ENCODE measurements at places on chromosomes 1 and 21.
A peak's percentile ranks its signal among the peaks of the same experiment; 100 is the strongest.

- no peak for DNase-seq
Observed at GRCh38 chr1:10415211-10415930, 14.9 kb upstream of the CENPS start.

DNA sequence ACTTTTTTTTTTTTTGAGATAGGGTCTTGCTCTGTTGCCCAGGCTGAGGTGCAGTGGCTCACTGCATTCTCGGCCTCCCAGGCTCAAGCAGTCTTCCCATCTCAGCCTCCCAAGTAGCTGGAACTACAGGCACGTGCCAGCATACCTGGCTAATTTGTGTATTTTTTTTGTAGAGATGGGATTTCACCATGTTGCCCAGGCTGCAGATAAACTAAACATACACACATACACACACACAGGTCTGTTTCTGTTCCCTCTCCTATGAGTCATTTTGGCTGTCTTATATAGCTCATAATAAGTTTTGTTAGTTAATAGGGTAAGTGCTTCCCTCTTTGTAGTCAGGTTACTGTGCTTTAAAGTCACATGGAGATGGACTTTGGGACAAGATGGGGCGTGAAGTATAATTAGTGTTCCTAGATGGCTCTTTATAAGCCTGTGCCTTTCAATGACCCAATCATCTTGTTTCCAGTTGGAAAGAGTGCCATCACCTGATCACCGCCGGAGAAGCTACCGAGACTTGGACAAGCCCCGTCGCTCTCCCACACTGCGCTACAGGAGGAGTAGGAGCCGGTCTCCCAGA is 9.1 kb downstream of the PRPF38A start:
- no peak for DNase-seq

- DNase-seq, result no peak
Observed at GRCh38 chr21:26408511-26408910, 164.6 kb downstream of the CYYR1 start.

DNA sequence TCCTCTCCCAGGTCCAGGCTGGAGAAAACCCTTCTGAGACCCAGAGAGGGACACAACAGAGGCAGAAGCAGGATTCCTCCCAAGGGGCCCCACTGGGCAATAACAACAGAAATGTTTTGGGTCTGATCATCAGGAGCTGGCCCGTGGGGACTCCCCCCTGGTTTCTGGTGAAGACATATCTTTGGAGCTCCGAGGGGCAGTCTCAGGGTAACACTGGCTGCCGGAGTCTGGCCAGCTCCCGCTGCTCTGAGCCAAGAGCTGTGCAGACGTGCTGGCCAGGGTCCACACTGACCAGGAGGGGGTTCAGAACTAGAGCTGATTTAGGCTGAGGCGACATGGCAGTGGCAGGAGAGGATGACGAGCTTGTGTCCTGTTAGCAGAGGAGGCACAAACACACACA is 13.1 kb downstream of the ECE1 start:
- DNase-seq, result no peak

- no peak for DNase-seq
Observed at GRCh38 chr1:194889310-194889709, 1702.9 kb upstream of the B3GALT2 start.

DNA sequence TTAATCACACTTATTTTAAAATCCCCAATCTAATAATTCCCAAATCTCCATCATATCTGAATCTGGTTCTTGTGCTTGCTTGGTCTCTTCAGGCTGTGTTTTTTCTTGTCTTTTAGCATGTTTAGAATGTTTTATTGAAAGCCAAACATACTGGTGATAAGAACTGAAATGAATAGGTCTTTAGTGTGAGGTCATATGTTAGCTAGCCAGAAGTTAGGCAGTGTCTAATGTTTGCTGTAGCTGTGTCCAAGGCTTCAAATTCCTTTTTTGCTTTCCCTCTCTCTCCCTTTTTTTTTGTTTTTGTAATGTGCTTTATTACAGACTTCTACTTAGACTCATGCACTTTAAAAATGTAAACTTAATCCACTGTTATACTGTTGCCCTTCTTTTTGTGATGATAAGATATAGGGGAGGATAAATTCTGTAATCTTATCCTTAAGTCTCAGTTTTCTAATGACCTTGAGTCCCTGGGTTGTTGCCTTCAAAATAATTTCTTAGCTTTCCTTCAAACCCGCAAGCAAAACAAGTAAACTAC is 725.1 kb downstream of the BRINP3 start:
- DNase-seq, result no peak

GRCh38 chr1:92362970-92363369 is 64.1 kb downstream of the RPAP2 start:
- no peak for DNase-seq

DNA sequence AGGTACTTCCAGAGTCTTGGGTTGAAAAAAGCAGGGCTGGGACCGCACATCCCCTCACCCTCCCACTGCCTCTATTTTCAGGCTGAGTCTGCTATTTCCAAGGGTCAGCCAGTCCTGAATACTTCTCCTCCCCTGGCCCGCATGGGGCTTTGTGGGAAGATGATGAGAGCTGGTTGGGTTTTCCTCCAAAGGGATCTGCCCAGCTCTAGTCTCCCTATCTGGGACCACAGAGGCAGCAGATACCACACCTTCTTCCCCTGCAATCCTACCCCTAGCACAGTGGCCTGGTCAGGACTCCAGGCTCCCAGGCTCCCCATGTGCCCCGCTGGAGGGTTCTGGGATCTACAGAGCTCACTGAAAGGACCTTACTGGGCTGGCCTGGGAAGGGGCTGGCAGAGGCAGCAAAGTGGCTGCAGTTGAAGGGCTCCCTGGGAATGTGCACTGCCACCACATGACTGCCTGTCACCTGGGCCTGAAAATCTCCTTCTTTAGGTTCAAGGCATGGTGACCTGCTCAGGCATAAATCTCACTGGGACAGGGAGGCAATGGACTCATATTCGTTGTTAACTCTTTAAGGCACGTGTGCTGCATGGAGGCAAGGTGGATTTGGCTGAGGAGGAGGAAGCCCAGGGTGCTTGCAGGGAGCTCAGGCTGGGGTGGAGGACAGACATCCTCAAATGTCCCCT is 13.1 kb downstream of the CACNA1S start:
- DNase-seq, result no peak

GRCh38 chr1:17405898-17406759 is 33.3 kb downstream of the RCC2 start:
- peak; percentile 52 for DNase-seq

- DNase-seq, result no peak
Observed at GRCh38 chr21:36454706-36455105, 25.2 kb downstream of the CLDN14 start.

DNA sequence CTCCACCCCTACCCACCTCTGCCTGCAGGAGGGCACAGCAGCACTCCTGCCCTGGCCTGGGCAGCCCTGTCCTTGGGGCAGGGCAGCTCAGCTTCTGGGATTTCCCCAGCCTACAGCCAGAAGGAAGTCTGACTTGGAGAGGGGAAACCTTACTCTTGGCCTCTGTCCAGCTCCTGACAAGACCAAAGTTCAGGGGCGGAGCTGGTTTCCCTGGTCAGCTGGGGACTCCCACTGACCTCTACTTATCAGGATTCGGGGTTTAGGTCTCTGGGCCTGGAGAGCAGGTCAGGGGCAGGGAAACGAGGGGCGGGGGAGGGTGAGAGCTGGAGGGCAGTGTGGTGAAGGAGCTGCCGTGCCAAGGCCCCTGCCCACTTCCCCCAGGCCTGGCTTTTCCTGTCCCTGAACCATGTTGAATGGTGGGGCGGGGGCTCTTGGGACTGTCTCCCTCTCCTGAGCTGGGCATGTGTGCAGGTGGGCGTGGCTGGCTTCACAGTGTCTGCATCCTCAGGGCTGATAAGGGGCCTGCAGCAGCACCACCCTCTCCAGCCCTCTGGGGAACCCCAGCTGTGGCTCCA is 16.8 kb upstream of the ETV3 start:
- no peak for DNase-seq

DNA sequence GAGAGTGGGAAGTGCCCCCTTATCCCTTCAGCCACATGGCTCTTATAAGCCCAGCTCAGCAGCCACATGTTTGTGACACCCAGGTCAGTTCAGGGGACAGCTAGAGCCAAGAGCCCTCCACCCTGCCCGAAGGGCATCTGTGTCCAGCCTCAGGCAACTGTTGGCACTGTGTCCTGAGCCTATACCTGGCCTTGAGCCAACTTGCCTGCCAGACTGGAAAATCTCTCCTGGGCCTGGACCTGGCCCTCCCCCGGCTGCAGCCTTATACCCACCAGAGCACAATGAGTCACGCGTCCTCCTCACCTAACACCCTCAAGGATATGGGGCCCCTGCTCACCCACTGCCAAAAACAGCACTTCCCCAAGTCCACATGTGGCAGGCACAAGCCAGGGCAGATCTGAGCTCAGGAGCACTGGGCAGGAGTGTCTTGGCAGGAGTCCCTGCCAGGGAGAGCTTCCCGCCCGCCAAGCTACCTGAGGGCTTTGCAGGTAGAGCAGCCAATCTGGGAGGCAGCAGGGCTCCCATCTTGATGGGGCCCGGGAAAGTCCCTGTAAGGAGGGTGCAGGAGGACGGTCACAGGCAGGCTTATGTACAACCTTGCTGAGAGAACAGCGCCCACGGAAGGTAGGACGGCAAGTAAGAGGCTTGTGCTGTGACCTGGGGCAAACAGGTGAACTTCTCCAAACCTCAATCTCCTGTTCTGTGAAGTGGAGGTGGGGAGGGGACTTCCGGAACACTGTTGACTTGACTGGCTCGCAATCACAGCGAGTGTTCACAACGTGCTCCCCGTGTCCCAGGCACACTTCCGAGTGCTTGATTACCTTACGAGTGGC is 19.8 kb upstream of the HSPG2 start:
- DNase-seq, result no peak

GRCh38 chr1:101259744-101260148 is 22.9 kb downstream of the S1PR1 start:
- DNase-seq, result no peak

GRCh38 chr1:16219968-16220500 is 7.6 kb upstream of the ARHGEF19 start:
- DNase-seq, result no peak

GRCh38 chr1:150148837-150149270 is 862 bp upstream of the PLEKHO1 start:
- no peak for DNase-seq

DNA sequence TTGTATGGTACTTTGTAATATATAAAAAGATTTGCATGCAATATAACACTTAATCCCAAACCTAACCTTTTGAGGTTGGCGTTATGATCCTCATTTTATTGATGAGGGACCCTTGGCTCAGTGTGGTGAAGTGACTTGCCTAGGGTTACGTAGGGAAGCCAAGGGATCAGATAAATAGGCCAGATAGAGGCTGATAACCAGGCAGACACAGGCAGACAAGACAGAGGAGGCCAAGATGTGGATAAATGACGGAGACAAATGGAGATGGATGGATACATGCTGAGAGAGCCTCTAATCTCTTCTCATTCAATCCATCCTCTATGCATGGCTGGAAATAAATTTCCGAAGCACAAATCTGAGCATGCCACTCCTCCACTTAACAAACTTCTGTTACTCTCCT is 136.9 kb upstream of the SPATA6 start:
- DNase-seq, result no peak

DNA sequence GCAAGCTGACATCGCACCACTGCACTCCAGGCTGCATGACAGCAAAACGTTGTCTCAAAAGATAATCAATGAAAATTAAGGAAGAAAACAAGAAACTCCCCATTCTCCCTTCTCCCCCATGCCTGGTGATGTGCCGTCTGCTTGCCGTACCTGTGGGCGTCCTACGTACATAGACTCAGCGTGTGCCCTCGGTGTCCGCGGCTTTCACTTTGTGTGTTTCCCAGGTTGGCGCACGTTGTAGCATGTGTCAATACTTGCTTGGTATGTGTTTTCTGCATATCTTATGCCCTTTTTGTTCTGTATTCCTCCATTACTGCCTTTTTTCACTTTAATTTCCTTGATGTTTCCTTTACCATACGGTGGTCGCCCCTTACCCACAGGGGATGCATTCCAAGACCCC is 53.8 kb downstream of the PCNT start:
- DNase-seq, result no peak

DNA sequence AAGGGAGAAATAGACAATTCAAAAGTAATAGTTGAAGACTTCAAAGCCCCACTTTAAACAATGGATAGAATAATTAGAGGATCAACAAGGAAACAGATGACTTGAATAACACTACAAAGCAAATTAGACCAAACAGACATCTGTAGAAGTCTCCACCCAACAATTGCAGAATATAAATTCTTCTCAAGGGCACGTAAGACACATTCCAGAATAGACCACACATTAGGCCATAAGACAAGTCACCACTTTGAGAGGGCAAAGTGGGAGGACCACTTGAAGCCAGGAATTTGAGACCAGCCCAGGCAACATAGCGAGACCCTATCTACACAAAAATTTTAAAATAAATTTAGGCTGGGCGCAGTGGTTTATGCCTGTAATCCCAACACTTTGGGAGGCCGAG is 20.5 kb upstream of the RNF186 start:
- no peak for DNase-seq

GRCh38 chr1:24155011-24155782 is 12.3 kb upstream of the IL22RA1 start:
- no peak for DNase-seq

DNA sequence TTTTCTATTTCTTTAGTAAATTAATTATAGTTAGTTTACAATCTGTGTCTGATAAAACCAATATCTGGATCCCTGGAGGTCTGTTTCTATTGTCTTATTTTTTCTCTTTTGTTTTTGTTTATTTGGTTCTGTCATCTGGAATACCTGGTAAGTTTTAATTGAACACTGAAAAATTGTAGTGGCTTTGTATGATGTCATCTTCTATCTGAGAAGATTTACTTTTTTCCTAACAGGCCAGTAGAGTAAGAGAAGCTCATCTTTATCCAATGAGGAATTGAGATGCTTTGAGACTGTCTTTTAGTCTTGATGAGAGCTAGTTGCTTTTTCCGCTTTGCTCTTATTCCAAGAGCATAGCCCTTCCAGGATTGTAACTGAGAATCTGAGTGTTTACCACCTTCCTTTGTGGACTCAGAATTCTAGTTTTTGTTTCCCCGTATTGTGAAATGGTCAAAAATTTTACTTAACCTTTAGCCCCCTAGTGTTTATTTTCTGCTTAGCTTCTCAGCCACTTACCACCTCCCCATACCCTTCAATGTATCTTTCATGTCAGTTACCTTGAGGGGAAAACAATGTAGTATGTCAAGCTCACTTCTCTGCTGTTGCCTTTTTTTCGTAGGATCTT is 25.0 kb downstream of the PTGFRN start:
- DNase-seq, result no peak

DNA sequence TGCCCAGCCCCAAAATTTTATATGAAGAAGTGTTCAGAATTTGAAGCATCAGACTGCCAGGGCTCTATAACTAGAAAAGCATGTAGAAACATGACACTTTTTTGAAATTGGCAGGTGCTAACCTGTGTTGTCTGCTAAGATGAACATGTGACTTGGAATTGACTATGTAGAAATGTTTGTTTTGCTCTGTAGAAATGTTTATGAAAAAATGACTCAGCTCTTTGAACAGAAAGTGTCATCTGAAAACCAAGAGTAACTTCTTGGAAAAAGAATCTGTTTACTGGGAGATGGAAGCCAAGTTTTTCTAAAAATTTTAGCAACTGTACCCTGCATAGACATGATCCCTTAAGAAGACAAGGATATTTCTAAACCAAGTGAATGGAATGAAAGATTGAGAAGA is 59.2 kb downstream of the LHX9 start:
- DNase-seq, result no peak
